ENCODE measurements at places on chromosomes 1 and 21. TPM values are rescaled to one million over a fixed set of nuclear protein-coding genes. Genes with fewer than 3 reads are reported as not detected.

ST3GAL3 gene
- 22.0 TPM for total RNA-seq

RHBDL2 gene
- total RNA-seq, result 0.14 TPM

RERE gene
- 133 TPM for total RNA-seq

CFHR4 gene
- not detected for total RNA-seq

KCNQ4 gene
- total RNA-seq, result 2.8 TPM

LEMD1 gene
- total RNA-seq, result not detected

LORICRIN gene
- not detected for total RNA-seq

SYCP1 gene
- not detected for total RNA-seq

CSMD2 gene
- total RNA-seq, result 0.32 TPM

FCGR3B gene
- total RNA-seq, result 4.8 TPM

GLIS1 gene
- total RNA-seq, result not detected

MAN1C1 gene
- 19.5 TPM for total RNA-seq

GRCh38 chr1:156433602-156434001 lies 64.6 kb downstream of the RHBG start:
- no peak for DNase-seq

- DNase-seq, result no peak
These were observed 433.6 kb downstream of the PTPRU start for GRCh38 chr1:29669912-29670311.

GRCh38 chr1:69643266-69643665 lies 75.5 kb downstream of the LRRC7 start:
- no peak for DNase-seq

- no peak for DNase-seq
These were observed 1.9 kb upstream of the COL6A2 start for GRCh38 chr21:46095814-46096595.

GRCh38 chr1:49408346-49408745 lies 615.4 kb downstream of the AGBL4 start:
- DNase-seq, result no peak

DNA sequence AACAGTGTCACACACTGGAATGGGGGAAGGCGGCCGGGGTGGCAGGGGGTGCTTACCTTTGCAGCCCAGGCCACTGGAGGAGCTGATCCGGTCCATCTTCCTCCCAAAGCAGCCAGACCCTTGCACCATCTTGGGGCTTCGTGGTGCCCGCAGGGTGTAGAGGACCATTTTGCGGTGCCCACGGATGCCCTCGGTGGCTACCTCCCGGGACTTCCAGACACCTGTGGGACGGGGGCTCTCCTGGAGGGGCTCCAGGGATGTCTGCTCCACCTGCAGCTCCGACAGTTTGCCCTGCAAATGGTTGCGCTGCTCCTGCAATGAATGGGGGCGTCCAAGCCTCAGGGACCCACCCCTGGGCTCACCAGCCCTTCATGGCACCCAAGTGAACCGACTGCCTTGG lies 587 bp downstream of the NPPB start:
- no peak for DNase-seq

- DNase-seq, result peak; percentile 61
These were observed 14.0 kb downstream of the RHBG start for GRCh38 chr1:156383023-156383422.

Measured in Right ventricle myocardium inferior (tissue), 1 donor.